PC-9 (cell line): ENCODE measurements at places on chromosomes 1 and 21. TPM values are rescaled to one million over a fixed set of nuclear protein-coding genes. Genes with fewer than 3 reads are reported as not detected.

LCA5L gene
- total RNA-seq: 1.8 and 2.4 TPM in 2 replicates

PLA2G2C gene
- total RNA-seq: 0.48 and 0.55 TPM in 2 replicates

MRPL20 gene
- total RNA-seq: 90.5 and 90.8 TPM in 2 replicates

GSTM5 gene
- total RNA-seq: not detected in 2 replicates

SLC25A33 gene
- total RNA-seq: 3.0 and 4.4 TPM in 2 replicates

GRCh38 chr1:58468612-58469011, 77.9 kb downstream of the OMA1 start:
- no peak for DNase-seq

- no peak for DNase-seq
Measured at GRCh38 chr1:187921426-187921825, 1092.7 kb downstream of the PLA2G4A start.

GRCh38 chr1:192914696-192915095, 105.9 kb downstream of the RGS2 start:
- no peak for DNase-seq

GRCh38 chr1:109641078-109641740, 14.7 kb upstream of the GSTM4 start:
- no peak for DNase-seq

DNA sequence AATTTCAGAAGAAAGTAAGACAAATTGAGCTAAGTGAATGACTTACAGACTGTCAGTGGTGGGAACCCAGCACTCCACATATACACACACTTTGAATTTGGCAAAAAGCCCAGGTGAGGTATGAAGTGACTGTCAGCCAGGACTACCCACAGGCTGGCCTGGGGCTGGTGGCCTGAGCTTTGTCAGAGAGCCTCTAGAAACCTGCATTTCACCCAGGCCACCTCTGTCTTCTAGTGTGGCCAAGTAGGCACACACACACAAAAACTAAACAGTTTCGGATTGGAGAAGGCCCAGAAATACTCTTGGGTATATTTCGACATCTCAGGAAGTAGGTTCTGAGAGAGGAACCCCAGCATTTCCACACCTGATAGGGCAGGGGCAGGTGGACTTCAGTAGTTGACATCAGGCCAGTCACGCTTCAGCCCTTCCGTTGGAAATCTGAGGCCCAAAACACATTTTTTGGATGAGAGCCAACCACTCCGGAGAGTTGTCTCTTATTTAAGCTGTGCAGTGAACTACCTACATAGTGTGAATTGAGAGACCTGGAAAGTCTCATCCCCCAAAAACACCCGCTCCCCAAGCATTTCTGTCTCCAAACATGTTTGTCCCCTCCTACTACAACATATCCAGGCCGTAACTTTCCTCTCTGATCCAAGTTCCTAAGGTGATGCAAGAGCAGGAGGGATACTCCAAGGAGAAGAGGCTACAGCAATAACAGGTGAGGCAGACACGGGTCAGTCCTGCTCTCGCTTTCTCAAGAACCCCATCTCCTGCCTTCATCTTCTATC, 167.2 kb upstream of the PROX1 start:
- DNase-seq: no peak

GRCh38 chr1:26053718-26054560, 8.0 kb upstream of the SLC30A2 start:
- no peak for DNase-seq

DNA sequence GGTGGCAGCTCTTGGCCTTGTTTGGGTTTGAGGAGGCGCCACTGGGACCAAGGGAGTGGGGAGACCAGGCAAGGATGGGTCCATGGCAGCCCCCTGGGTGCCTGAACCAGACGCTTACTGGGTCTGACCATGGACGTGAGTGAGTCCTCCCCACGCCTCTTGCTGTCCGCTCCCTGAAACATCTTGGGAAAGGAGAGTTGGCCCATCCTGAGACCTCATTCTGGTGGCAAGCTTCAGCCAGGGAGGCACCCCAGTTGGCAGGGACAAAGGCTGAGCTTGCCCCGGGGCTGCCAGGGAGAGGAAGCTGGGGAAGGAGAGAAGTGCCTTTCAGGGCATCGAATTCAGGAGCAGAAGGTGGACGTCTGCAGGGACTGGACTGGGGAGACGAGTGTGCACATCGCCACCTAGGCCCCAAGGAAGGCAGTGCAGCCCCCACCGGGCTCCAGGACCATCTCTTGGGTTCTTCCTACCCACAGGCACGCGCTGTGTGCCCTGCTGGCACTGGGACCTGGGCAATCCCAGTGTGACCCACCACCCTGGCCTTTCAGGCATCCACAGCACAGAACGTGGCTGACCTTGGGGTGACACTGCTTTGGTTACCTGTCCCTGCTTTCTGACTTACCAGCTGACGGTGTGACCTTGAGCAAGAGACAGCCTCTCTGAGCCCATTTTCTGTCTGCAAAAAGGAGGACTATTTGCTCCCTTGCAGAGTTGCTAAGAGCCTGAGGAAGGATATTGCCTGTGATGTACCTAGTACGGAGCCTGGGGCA, 132.9 kb upstream of the WNT4 start:
- peak; percentile 67 for DNase-seq
